GF-D8 (cell line): ENCODE measurements at places on chromosomes 7 and 10.

GRCh38 chr10:60646966-60647796 lies 131.1 kb upstream of the CDK1 start:
- DNase-seq: no peak

DNA sequence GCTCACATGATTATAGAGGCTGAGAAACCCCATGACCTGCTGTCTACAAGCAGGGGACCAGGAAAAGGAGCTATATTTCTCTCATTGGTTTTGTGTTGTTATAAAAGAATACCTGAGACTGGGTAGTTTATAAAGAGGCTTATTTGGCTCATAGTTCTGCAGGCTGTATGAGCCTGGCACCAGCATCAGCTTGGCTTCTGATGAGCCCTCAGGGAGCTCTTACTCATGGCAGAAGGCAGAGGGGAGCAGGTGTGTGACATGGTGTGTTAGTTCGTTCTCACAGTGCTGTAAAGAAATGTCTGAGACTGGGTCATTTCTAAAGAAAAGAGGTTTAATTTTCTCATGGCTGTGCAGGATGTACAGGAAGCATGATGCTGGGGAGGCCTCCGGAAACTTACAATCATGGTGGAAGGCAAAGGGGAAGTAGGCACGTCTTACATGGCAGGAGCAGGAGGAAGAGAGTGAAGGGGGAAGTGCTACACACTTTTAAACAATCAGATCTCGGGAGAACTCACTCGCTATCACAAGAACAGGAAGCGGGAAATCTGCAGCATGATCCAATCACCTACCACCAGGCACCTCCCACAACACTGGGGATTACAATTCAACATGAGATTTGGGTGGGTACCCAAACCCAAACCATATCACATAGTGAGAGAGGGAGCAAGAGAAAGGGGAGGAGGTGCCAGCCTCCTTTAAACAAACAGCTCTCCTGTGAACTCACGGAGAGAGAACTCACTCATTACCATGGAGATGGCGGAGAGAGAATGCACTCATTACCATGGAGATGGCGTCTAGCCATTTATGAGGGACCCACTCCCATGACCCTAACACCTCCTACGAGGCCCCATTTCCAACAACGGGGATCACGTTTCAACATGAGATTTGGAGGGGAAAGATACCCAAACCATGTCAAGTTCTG lies 133.4 kb downstream of the JCAD start:
- DNase-seq: peak; percentile 28

DNA sequence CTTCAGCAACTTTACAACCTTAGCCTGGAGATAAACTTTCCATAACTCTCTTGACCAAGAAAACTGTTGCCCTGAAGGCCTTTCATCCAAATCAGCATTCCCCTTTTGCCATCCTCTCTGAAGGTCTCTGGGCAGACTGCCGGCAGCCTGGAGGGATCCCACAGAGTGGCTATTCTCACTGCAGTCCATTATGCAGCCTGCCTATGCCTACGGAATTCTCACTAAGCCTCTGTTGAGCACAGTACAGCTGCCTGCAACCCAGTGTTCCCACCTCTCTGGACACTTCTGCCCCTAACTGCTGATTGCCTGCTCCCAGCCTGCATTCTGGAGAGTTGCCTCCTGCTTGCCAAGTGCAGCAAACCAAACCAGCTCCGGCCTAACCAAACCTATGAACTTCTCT lies 548.9 kb upstream of the STEAP1 start:
- DNase-seq: no peak

GRCh38 chr7:153567426-153567825 lies 484.8 kb upstream of the DPP6 start:
- DNase-seq: no peak

- DNase-seq: no peak
Observed at GRCh38 chr7:51009716-51010496, 227.2 kb upstream of the GRB10 start.

DNA sequence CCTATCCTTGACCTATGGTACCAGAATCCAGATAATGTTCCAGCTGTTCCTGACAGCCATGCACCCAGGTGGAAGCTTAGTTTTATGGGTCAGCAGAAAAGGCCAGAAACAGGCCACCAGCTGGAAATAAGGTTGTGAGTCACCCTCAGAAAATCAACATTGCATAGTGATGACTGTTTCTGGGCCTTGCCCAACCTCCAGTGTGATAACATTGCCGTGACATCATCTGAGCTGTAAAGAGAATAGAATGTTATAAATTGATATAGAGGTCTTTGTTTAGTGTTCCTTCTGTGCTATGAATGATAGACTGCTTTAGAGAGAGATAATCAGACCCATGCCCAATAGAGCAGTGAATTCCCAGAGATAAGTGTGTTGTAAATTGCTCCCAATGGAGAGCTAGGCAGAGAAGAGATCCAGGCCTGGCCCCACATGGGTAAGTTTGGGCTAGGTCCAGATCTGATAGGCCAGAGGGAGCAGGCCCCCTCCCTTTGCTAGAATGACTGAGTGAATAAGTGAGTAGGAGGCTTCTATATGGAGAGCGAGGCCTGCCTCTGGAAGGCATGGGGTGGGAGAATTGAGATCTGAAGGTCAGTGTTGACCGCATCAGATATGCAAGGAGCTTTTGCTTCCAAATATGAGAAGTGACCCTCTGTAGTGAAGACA lies 14.2 kb upstream of the HPS1 start:
- DNase-seq: no peak

GRCh38 chr10:95350219-95350829 lies 59.5 kb upstream of the PDLIM1 start:
- DNase-seq: no peak

DNA sequence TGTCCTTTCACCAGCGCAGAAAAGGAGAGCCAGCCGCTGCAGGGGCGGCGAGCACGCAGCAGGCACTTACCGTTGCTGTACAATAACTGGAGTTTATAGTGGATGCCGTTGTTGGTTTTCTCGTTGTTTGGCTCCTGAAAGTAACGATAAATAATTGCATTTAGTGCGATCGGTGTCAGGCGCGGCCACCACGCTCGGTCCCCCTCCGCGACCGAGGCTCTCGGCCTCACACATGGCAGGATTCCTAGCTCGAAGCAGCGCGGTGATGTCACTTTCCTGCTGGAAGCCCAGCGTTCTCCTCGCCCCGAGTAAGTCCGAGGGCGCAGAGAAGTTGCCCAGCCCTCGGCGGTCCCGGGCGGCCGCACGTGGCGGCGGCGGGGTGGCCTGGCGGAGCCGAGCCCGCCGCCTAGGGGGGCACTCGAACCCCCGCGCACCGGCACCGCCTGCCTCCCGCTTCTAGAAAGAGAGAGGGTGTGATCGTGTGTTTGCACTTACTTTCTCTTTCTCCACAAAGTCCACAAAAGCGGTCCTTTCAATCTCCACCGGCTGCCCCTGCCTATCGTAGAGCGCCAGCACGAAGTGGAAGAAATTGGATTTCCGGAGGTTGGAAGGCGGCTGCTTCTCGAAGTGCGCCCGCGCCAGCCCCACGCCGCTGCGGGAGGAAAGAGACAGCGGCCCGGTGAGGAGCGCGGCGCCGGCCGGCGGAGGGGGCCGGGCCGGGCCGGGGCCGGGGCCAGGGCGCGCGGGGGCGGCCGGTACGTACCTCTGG lies 1.0 kb downstream of the EBF3 start:
- no peak for DNase-seq
